ENCODE measurements at places on chromosomes 5 and 9.
A peak's percentile ranks its signal among the peaks of the same experiment; 100 is the strongest.

- DNase-seq = no peak
Measured at GRCh38 chr5:38926121-38926520, 80.3 kb downstream of the OSMR start.

DNA sequence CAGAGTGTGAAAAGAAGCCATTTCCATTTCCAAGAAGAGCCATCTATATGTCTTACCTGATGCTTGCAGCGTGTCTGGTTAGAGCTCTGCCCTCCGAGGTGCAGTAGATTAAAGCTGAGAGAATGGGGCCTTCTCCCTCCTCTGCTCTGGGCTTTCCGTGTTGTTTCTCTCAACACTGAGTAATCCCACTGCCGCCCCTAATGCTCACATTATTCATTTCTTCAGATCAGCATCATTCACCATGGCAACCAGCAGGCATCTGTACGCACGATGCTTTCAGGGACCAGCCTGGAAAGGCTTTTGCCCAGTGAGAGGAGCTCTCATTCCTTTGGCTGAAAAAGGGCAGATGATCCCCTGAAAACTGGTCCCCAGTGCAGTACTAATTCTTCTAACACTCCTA is 79.6 kb downstream of the CYFIP2 start:
- DNase-seq = no peak

GRCh38 chr5:33261305-33261704 is 179.5 kb upstream of the TARS1 start:
- DNase-seq = peak; percentile 72

DNA sequence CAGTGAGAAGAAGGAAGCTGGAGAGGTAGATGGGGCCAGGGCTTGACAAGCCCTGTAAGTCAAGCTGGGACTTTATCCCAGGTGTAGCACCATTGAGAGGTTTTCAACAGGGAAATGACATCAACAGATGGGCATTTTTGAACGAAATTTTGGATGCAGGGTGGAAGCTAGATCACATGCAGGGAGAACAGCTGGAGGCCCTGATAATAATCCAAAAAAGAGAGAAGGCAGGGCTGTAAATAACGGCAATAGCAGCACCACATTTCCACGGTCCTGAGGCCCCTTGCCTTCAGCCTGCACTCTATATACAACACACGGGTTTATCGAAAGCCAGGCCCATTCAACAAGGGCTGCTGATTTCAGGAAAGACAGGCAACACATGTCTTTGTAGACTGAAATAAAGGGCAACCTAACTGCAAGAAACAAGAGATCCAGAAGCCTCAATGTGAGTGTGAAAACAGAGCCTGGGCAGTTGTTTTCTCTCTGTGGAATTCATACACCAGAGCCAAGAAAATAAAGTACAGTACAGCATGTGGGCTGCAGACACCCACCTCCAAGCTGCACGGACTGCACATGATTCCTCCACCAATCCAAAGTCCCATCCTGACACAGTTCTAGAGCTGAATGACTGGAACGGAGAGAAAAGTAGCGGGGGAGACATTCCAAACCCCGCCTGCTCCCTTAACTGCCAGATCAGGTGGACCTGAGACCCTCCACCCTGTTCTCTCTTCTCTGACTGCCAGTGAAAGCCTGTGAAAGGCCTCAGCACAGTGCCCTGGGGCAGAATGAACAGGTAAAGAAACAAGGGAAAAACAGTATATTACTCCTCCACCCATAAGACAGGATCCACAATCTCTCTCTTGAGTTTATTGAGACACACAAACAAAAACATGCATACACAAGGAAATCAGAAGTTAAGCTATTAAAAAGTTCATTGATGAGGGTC is 36.3 kb downstream of the KLHL3 start:
- DNase-seq = no peak

DNA sequence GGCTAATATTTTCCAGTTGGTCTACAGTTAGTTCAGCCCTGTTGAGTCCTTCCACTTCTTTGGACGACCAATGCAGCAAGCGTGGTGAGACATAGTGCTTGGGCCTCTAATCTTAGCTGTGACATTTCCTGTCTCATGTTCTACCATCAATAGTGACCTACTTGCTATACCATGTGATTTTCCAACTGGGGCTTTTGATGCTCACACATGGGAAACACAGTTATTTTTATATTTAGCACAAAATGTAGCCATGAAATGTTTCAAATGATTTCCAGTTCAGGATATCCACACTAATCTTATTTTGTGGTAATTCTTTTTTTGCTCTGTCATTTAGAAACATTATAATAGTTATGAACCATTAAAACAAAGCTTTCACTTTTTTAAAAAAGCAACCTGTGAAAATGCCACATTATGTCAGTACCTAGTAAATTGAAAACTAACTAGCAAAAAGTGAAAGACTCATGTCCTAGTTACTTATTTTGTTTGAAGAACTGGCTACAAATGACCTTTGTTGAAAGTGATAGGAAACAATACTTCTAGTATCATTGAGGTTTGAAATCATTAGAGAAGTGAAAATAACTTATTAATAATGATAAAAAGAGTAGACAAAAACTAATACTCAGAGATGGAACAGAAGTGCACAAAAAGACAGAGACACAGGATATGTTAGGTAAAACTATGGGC is 18.3 kb downstream of the MARCHF3 start:
- no peak for DNase-seq

GRCh38 chr5:135178476-135179155 is 144.6 kb upstream of the PITX1 start:
- no peak for DNase-seq

All from skeletal muscle cell (primary cell).